ENCODE measurements at places on chromosomes 12 and 14. TPM values are rescaled to one million over a fixed set of nuclear protein-coding genes. Genes with fewer than 3 reads are reported as not detected.
A peak's percentile ranks its signal among the peaks of the same experiment; 100 is the strongest.

DNA sequence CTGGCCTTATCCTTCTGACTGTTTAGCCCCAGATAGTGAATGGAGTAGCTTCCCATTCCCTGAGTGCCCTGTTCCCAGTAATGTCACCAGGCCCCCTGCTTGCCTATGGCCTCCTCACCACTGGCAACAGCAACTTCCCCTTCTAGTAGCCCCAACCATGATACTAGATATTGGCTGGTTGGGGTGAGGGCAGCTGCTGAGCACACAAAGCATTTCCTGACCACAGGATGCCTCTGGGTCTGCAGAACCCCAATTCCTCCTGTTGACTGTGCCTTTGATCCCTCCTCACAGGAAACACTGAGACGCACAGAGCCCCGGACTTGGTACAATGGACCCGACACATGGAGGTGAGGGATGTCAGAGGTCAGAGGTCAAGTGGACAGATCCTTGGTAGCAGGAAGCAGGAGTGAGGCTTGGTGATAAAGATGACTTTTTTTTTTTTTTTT lies 597 bp downstream of the SOAT2 start:
- no peak for DNase-seq

DNA sequence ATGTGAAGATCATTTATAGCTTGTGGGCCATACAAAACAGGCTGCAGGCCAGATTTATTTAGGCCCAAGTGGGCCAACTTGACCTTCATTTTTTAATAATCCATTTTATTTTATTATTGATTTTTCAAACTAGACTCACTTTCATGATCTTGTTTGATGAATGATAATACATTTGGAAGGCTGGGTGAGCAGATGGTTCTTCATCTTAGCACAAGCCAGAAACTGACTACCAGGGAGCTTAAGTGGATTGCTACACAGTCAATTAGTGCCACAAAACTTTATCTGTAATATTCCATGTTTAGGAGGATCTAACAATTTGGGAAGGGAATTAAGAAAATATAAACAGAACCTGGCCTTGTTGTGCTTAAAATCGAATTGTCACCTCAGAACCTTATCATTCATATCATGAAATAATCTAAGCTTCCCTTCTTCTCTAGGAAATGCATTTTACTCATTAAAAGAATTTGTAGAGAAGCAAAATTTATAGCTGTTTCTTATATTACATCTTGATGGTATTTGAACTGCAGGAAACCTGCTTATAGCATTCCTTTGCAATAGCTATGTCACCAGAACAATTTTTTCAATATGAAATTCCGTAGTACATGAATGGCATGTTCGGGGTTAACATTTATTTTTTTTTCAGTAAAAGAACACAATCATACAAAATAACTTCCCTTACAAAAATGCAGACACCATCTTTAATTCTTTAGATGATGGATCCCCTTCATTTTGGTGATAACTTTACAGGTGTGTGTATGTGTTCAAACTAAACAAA lies 62.0 kb upstream of the CSRP2 start:
- DNase-seq: no peak

- DNase-seq: no peak
Observed at GRCh38 chr14:90319173-90319572, 12.6 kb downstream of the NRDE2 start.

DNA sequence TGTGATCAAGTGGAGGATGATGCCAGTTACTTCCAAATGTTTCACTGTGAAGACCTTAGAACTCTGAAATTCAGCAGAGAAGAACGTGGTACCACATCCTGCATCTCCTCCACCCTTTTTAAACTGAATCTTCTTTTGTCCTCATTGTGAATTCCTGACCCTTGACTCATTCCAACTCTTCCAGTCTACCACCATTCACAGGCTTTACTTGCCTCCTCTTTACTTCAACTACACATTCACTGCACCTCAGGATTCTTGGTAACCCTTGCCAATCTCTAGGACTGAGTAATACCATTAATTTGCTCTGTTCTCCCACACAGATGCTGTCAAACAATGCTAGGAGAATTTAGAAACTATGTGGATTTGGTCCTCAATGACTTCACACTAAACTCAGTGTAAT lies 37.3 kb downstream of the PPP1R12A start:
- DNase-seq: no peak

DNA sequence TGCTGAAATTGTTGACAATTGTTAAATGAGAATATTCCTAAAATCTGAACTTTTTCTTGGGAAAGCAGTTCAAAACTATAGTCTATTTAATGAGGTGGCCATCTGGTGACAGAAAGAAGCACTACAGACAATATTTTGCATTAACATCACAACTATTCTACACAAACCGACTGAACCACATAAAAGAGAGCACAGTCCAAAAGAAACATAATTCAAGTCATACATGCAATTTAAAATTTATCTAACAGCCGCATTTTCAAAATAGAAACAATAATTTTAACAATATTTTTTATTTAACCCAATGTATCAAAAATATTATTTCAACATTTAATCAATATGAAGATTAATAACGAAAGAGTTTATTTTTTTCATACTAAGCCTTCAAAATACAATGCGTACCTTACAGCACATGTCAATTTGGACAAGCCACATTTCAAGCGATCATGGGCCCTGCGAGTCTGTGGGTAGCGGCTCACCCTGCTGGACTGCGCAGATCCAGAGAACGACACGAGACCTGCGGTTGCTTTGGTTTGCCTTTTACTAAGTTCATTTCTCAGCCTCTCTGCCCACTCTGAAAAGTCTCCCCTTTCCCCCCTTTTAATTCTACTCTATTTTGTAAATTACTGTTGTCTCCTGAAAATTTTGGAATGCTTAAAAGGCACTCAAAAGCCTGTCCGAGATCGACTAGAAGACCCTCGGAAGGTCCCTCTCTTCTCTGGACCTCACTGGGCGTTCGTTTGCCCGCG lies 947 bp upstream of the LRRC9 start:
- peak; percentile 22 for DNase-seq

- no peak for DNase-seq
Observed at GRCh38 chr12:46303039-46303666, 34.3 kb upstream of the SLC38A1 start.

GRCh38 chr14:30005114-30005808 lies 77.6 kb upstream of the PRKD1 start:
- peak; percentile 25 for DNase-seq

GRCh38 chr14:103762036-103762435 lies 46.4 kb downstream of the ZFYVE21 start:
- DNase-seq: no peak

GRCh38 chr12:82593901-82594396 lies 92.8 kb upstream of the TMTC2 start:
- DNase-seq: peak; percentile 32

DNA sequence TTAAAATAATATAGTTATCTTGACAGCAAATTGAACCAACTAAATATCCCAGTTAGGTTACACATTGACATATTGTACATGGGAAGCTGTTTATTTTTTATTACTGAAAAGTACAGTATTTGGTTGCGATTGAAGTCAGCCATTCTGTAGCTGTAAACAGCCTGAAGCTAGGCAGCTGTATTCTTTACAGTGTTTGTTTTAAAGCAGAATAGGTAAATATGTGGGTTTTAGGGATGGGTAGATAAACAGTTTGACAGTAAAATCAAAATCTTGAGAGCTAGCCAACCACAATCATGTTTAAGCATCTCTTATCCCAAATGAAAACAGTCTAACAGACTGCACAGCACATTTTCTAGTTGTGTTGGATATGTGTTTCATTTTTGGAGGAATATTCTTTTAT lies 45.7 kb downstream of the TTC6 start:
- DNase-seq: no peak

DNA sequence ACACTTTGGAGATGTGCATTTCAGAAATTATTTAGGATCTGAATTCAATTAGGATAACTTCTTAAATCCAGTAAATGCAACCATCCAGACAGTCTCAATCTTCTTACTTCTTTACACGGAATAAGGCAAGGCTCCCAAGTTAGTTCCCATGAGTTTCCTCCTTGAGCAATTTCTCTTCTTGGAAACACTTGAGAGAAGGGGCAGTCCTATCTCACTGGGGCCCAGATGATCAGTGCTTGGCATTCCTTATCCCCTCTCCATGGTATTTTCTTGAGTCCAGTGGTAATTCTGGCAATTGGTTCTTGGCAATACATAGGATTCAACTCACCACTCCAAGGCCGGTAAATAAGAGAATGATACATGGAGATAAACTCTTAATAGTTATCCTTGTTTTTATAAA lies 87.1 kb upstream of the PTHLH start:
- no peak for DNase-seq

DNA sequence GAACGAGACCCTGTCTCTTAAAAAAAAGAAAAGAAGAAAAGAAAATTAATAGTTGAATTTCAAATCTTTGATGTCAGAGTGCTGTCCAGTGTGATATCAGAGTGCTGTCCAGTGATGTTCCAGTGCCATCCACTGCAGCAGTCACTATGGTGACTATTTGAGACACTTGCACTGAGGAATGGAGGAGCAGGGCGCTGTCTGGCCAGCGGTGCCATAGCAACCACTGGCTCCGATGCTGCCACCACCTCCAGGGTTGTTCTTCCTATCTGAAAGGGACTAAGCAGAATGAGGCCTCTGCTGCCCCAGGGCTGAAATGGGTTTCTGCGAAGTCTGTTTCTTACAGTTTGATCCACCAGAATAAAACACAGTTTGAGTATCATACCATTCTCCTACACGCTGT lies 272.9 kb downstream of the NUAK1 start:
- no peak for DNase-seq

GRCh38 chr12:25058658-25059058 lies 109.8 kb upstream of the BCAT1 start:
- DNase-seq: no peak

GRCh38 chr12:28453686-28454085 lies 263.4 kb downstream of the CCDC91 start:
- DNase-seq: no peak

- DNase-seq: no peak
Observed at GRCh38 chr14:103679351-103679750, 35.9 kb downstream of the XRCC3 start.

- DNase-seq: no peak
Observed at GRCh38 chr12:120872487-120872886, 31.7 kb downstream of the SPPL3 start.

GRCh38 chr12:56387152-56387736 lies 24.6 kb upstream of the APOF start:
- DNase-seq: no peak

DNA sequence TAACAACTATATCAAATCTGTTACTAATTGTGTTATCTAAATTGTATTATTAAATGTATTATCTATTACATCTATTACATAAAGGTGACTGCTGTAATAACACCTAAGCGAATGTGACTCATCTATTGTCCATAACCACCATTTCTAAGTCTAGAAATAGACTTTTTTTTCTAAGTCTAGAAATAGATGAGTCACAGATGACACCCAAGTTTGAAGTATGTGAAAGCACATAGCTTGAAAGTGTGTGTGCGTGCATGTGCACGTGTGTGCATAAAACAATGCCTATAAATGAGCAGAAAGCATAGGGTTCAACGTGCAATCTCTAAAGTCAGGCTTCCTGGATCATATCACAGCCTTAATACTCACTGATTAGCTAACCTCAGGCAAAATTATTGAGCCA lies 451.3 kb upstream of the USP15 start:
- DNase-seq: no peak

DNA sequence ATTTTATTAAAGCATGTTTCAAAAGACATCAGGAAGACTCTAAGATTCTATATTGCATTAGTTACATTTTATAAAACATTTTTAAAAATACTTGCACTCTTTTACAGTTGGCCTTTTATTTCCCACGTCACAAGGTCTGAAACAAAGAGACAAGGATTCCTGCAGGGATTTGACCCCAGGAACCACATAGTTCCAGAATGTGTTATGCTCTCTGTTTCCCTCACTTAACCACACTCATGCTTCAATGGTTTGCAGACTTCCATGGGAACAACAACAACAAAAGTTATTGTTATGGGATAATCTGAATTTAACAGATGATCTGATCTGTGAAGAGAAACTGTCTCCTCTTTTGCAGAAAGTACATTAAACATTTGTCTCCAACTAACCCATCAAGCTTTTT lies 104.3 kb upstream of the PPFIA2 start:
- no peak for DNase-seq

GRCh38 chr12:32290411-32290810 lies 108.9 kb upstream of the FGD4 start:
- DNase-seq: no peak

GRCh38 chr14:104870368-104871144 lies 5.5 kb downstream of the CEP170B start:
- no peak for DNase-seq

GRCh38 chr12:113697104-113697503 lies 225.4 kb upstream of the LHX5 start:
- DNase-seq: no peak

DNA sequence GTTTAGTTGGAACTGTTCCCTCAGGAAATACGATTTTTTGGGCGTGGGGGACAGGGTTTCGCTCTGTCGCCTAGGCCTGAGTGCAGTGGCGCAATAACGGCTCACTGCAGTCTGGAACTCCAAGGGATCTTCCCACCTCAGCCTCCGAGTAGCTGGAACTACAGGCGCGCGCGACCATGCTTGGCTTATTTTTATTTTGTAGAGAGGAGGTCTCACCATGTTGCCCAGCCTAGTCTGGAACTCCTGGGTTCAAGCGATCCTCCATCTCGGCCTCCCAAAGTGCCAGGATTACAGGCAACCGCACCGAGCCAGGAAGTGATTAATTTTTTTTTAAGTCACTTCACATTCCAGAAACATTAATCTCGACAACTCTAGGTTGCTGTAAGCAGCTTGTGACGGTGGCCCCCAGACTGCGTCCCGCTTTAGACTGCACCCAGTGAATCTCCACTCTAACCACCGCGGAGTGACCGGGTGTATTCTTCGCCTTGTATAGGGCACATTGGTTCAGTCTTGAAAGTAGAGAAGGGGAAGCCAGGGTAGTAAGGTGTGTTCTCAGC lies 830 bp upstream of the MIS18BP1 start:
- no peak for DNase-seq

The KRT8 gene
- 195 TPM for polyA plus RNA-seq

The CREBL2 gene
- polyA plus RNA-seq: 36.4 TPM

The DBX2 gene
- 0.10 TPM for polyA plus RNA-seq

The G2E3 gene
- 32.3 TPM for polyA plus RNA-seq

The SRRM4 gene
- polyA plus RNA-seq: 0.17 TPM

The ESPL1 gene
- polyA plus RNA-seq: 9.0 TPM

The OR6S1 gene
- not detected for polyA plus RNA-seq

The DTX3 gene
- 57.5 TPM for polyA plus RNA-seq

The AKAP5 gene
- polyA plus RNA-seq: 6.2 TPM

The SPTB gene
- polyA plus RNA-seq: 16.9 TPM

The RTL1 gene
- 0.08 TPM for polyA plus RNA-seq

The SLC17A8 gene
- polyA plus RNA-seq: 0.50 TPM

The LMNTD1 gene
- 0.17 TPM for polyA plus RNA-seq

The WNT1 gene
- polyA plus RNA-seq: not detected

The NUDT14 gene
- 25.9 TPM for polyA plus RNA-seq

The OLR1 gene
- 1.2 TPM for polyA plus RNA-seq
